LHCN-M2 (cell line): ENCODE measurements at places on chromosomes 11 and 22.

GRCh38 chr11:15473954-15474837 is 359.5 kb downstream of the INSC start:
- no peak for DNase-seq

DNA sequence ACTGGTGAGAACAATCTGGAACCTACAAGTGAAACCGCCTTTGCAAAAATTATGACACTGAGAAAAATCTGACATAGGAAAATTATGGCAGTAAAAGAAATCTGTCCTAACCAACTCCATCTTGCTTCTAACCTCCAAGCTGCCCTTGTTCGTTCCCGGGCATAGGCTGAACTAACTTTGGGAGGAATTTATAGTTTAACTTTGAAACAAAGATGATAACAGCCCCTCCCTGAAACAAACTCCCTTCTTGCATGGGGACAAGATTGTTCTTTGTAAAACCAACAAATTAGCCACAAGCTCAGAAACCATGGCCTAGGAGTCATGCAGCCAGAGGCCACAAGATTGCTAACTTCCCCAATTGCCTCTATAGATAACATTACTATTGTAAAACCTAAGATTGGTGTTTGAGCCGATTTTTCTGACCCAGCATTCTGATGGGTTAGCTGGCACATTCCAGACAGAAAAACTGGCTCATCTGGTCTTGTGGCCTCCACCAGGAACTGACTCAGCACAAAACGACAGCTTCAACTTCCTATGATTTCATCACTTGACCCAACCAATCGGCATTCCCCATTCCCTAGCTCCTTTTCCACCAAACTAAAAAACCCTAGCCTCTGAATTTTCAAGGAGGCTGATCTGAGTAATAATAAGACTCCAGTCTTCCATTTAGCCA is 3.6 kb upstream of the CCDC81 start:
- DNase-seq = peak; percentile 78

GRCh38 chr11:108958368-108959104 is 293.7 kb downstream of the DDX10 start:
- peak; percentile 84 for DNase-seq

- DNase-seq = no peak
Measured at GRCh38 chr11:31030138-31030792, 339.3 kb downstream of the DCDC1 start.

DNA sequence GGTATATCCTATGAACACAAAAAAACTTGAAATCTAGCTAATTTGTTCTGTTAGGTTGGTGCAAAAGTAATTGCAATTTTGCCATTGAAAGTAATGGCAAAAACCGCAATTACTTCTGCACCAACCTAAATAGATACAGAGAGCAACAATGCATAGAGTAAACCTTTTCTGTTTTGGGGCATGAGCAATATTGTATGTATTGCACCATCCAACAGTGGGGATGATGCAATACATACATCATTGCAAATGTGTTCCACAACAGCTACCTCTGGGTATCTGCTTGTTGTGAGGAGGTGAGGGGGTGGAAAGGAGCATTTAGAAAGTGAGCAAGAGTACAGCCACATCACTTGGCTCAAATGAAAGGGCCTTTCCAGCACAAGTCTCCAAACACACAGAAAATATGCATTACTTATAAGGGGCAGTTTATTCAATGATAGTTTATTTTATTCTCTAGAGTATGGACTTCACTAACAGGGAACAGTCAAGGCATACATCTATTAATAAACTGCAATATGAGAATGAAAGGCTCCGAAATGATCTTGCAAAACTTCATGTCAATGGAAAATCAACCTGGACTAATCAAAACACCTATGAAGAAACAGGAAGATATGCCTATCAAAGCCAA is 77.3 kb downstream of the DEUP1 start:
- no peak for DNase-seq

GRCh38 chr22:50186761-50187523 is 1.2 kb downstream of the TRABD start:
- DNase-seq = no peak

- no peak for DNase-seq
Measured at GRCh38 chr11:2256951-2257700, 13.3 kb downstream of the ASCL2 start.

GRCh38 chr11:107329164-107329563 is 128.5 kb downstream of the CWF19L2 start:
- DNase-seq = no peak

DNA sequence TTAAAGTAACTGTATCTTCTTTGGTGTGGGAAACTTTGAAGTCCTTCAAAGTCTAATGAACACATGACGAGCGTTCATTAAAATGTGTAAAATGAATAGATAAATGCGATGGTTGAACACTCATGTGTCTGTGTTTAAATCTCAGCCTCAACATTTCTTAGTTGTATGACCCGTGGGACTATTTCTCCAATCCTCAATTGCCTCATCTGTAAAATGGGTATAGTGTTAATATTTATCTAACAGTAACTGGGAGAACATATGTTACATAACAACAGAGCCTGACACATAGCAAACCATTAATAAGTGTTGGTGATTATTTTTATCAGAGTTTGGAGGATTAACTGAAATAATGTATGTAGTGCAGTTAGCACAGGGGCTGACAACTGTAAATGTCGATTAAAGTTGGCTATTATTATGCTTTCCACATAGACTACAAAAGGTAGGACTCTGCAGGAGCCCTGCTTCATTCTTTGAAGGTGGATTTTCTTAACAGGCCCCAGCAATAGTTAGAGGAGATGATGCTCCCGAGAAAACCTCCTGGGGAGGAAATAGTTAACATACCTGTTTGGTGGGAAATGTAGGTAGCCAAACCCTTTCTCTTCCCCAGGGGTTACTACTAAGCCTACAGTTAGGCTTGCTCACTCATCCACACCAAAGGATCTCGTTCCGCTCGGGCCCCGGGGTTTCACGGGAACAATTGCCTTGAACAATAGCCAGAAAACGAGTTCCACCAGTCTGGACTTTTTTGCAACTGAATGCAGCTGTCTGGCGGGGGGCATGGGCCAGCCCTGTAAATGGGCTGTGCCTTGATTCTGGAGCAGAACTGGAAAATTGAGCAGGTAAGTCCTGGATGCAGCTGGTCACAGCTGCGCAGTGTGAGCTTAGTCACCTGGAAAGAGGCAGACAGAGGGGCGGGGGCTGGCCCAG is 133.4 kb downstream of the DBX1 start:
- DNase-seq = no peak

DNA sequence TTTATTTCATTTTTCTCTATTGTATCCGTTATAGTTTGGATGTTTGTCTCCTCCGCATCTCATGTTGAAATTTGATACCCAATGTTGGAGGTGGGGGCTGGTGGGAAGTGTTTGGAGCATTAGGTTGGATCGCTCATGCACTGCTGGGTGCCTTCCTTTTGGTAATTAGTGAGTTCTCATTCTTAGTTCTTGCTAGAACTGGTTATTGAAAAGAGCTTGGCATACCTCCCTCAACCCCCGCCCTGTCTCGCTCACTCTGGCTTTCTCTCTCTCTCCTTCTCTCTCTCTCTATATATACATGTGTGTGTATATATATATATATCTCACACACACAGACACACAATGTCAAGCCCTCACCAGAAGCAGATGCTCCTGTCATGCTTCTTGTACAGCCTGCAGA is 978.7 kb downstream of the DLG2 start:
- DNase-seq = no peak

DNA sequence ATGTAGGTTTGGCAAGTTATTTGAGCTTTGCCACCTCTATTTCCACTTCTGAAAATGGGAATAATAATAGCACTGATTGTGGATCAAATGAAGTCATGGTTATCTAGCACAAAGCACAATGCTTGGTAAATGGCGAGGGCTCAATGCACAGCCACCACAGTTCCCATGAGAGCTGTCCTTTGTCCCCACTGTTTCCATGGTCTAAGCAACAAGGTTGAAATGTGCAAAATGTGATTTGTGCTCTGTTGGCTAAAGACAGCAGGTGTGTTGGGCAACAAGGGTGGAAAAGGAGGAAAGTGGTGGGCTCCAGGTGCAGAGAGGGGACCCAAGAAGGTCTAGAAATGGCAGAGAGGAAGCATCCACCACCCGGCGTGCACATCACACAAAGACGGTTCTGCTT is 200.5 kb downstream of the TRIM29 start:
- no peak for DNase-seq

DNA sequence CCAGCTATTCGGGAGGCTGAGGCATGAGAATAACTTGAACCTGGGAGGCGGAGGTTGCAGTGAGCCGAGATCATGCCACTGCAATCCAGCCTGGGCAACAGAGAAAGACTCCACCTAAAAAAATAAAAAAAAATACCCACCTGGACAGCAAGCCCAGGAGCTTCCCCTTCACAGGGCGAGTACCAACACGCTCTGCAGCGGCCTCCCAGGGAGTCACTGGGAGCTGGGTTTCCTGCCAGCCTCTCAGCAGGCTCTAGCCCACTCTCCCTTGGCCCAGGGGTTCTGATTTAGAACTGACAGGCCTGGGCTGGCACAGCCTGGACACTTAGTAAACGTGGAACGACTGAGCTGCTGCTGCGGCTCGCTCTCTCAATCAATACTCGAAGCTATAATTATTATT is 2.0 kb upstream of the CABP7 start:
- DNase-seq = no peak

DNA sequence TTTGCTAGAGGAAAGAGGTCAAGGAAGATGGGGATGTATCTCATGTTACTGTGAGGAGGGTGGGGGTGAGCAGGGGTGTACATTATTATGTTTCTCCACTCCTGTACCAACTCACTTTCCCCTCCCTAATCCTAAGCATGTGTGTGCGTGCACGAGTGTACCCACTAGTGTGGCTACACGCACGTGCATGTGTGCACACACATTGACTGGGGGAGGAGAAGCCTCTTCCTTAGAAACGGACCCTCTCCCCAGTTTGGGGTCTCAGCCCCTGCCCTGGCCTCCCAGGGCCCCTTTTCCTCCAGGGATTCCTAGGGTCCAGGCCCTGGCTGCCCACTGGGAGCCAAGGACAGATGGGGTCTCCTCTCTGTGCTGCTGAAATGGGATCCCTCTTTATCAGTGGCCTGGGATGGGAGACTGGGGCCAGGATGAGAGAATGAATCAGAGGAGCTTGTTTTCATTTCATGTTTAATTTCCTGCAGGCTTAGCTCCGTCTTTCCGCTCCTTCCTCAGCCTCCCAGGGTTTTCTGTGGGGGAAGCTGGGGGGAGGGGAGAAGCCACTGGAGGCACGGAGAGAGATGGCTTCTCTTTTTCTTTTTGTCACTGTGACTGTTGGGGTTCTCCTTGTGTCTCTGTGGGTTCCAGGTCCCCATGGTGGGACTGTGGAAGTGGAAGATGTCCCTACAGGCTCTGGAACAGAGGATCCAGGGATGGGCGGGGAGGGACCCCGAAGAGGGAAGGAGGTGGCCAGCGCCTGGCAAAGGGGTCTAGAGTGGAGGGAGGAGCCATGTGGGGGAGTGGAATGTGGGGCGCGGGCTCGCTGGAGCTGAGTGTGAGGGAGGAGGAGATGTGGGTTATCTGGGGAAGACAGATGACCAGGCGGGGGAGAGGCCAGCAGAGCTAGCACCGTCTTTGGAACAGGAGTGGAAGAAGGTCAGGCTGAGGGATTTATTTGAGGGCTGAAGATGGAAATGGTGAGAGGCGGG is 40.3 kb downstream of the ALX4 start:
- DNase-seq = no peak

- no peak for DNase-seq
Measured at GRCh38 chr22:39027717-39028116, 6.8 kb downstream of the APOBEC3D start.

DNA sequence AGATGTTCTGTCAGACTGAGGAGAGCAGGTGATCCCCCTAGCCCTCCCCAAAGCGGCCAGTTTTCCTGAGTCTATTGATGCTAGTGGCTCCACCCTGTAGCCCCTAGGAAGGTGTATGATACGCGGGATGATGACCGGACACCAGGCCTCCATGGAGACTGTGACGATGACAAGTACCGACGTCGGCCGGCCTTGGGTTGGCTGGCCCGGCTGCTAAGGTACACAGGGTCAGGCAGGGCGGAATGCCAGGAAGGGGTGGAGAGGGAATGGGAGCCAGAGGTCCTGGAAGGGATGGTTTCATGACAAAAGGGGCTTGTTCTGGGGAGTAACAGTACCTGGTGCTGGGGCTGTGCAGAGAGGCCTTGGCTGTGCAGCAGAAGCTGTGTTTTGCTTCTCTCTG is 3.2 kb downstream of the ZFPL1 start:
- no peak for DNase-seq

DNA sequence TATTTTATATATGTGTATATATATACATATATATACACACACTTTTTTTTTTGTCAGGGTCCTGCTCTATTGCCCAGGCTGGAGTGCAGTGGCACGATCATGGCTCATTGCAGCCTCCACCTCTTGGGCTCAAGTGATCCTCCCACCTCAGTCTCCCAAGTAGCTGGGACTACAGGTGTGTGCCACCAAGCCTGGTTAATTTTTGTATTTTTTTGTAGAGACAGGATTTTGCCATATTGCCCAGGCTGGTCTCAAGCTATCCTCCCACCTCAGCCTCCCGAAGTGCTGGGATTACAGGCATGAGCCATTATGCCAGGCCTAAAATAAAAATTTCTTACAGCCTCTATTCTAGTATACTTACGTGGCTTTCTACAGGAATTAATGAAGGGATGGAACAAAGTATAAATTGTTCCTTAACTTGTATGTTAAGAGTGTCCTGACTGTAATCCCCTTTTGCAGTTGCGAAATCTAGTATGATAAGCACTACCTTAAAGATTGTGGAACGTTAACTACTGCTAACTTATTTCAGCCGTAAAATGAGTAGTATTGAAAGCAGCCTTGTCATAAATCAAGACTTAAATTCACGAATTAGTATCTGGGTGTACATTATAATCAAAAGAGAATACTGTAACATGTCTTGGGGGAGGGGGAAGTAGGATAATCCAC is 2.1 kb downstream of the TRAF6 start:
- DNase-seq = no peak

DNA sequence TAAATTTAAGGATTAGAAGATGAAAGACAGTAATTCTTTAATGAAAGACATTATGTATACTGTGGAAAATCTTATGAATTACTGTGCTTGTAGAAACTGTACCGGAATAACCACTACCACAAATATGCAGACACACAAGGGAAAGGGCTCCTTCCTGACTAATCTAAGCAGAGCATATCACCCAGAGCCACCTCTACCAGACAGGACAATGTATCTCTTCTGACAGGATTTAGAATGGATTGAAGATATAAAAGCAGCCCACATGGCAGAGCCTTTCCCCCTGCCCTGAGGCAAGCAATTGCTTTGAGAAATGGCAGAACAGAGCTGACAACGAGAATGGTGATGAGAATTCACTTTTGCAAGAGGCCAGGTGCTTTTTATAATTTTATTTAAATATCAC is 144.1 kb downstream of the NOX4 start:
- DNase-seq = no peak

DNA sequence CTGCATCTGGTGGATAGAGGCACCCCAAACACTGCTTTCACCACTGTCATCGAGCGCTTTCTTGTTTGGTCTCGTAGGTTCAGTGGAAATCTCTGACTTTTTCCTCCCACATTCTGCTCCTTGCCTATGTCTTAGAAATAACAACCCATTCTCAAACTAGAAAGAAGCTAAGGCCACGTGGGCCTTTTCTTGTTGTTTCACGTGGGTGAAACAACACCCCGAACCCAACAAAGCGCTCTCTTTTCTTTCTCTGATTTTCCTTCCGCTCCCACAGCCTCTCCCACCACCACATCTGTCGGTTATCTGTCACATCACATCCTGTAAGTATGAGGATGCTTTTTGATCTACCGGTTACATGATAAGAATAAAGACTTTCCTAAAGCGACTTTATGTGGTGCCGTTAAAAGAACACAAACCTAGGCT is 77.1 kb downstream of the LINC01488 start:
- no peak for DNase-seq

GRCh38 chr11:28526406-28526751 is 418.2 kb downstream of the METTL15 start:
- DNase-seq = peak; percentile 28

- DNase-seq = no peak
Measured at GRCh38 chr11:106533046-106533445, 455.6 kb downstream of the AASDHPPT start.
